ENCODE measurements at places on chromosomes 4 and X. TPM values are rescaled to one million over a fixed set of nuclear protein-coding genes. Genes with fewer than 3 reads are reported as not detected.

Gene BEND4
- 2.1 TPM for total RNA-seq

Gene GLRA3
- not detected for total RNA-seq

GRCh38 chr4:23036503-23036902 is 343.8 kb downstream of the GBA3 start:
- DNase-seq: no peak

- no peak for DNase-seq
These were observed 242.9 kb upstream of the PITX2 start for GRCh38 chr4:110865611-110866259.

- DNase-seq: peak; percentile 12
These were observed 404.0 kb upstream of the F9 start for GRCh38 chrX:139126493-139126892.
